Activated T-helper 17 cell treated with anti-CD3 and anti-CD28 coated beads, Interleukin-2, amount 50 U/mL, for 72 hours (primary cell): ENCODE measurements at places on chromosomes 16 and 17. TPM values are rescaled to one million over a fixed set of nuclear protein-coding genes. Genes with fewer than 3 reads are reported as not detected.

DNA sequence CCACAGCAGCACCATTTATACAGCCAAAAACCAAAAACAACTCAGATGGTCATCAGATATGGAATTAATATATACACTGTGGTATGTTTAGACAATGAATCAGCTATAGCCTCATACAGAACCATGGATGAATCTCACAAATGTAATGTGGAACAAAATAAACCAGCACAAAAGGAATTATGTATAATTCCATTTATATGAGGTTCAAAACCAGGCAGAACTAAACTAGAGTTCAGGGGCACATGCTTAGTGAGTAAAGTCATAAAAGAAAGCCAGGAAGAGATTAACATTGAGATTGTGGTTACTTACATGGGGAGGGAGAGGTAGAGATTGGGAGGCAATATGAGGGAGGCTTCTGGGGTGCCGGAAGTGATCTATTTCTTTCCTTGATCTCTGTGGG lies 231.1 kb downstream of the COPRS start:
- no peak for ATAC-seq

DNA sequence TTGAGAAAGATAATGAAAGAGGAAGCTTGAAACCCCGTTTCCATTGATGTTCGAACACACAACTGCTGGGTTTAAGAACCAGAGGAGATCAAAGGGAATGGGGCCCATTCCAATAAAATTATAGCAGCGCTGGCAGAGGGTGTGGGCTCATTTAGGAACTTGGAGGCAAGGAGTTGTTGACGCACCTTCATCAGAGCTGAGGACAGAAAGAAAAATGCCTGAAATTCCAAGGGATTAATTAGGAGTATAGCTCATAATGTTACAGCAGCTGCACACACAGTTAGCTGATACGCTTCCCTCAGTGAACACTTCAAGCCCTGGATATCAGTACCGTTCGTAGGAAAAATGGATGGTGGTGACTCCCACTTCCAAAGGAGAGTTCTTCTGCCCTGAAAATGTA lies 127.2 kb downstream of the AXIN2 start:
- no peak for ATAC-seq

GRCh38 chr16:30660424-30661261 lies 2.4 kb downstream of the FBRS start:
- peak; percentile 33 for ATAC-seq

DNA sequence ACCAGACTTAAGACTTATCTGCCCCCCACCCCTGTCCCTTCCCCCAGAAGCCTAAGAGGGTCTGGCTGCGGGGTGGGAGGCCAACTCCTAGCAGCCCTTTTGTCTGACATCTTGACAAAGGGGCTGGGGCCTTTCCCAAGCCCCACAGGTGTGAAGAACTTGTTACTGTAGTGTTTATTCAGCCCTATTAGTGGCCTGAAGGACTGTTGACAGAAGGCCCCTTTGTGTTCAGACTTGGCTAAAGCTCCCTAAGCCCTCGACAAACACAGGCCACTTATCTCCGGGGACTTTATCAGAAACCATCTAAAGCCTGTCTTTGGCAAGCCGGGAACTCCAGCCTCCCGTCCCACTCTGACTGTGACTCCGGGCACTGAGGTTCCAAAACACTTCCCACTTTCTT lies 129.8 kb downstream of the NTN1 start:
- no peak for ATAC-seq

DNA sequence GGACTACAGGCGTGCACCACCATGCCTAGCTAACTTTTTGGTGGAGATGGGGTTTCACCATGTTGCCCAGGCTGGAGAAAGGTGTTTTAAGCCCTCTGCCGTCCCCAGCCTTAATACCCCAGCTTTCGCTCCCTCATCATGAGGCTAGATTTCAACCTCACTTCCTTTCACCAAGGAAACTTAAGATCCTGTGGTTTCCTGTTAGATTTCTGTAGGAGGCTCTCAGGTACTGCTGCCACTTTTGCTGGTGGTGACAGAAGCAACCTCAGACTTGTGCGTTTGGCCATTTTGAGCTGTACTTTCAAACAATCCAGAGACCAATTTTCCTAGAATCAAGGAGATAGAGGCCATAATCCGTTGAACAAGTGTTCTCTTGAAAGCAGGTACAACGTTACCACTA lies 36.2 kb downstream of the MPHOSPH6 start:
- ATAC-seq, result peak; percentile 92

GRCh38 chr17:59814685-59815084 lies 78.1 kb downstream of the TUBD1 start:
- ATAC-seq, result no peak

GRCh38 chr16:67199011-67199807 lies at the start of gene ELMO3:
Gene ELMO3, plus strand, starts transcription at chr16:67199131. Its CDS starts 196 bp downstream, at chr16:67199327.
- ATAC-seq, result no peak

GRCh38 chr17:77455111-77455890 lies 314.5 kb downstream of the SEC14L1 start:
- ATAC-seq, result no peak

- ATAC-seq, result no peak
Measured at GRCh38 chr17:51585514-51586104, 325.3 kb downstream of the UTP18 start.

DNA sequence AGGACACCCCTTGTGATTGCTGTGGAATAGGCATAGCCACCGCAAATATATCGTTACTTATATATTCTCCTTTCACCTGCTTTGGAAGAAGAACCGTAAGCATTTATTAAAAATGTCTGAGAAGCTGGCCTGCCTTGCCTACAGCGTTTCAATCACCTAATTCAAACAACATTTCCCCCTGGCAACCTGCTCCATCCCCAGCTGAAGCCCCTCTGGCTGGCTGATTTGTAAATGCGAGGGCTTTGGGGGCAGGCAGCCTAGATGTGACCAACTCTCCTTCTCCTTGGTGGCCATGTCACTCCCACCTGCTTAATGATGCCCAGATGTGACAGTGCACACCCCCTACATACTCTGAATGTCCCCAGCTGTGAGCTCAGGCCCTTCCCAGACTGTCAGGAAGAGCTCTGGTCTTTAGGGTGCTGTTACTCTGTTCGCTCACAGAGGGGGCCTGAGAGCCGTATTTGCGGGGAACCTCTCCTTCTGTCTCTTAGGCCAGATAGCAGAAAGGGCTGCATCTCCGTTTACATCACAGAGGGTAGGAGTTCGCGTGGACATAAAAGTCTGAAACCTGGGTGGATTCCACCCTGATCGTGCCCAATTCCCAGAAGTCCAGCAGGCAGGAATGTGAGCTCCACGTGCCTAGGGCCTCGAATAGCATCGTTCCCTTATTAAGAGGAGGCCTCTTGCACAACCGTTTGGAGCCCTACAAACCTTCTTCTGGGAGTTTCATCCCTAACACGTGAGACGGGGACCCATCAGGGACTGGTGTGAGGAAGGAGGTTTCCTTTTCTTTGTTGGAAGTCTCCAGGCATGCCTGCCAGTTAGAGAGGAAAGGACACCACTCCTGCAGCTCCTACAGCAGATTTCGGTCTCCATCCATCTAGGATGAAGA lies 2.4 kb upstream of the SDK2 start:
- ATAC-seq, result no peak

- ATAC-seq, result no peak
Measured at GRCh38 chr17:43891851-43892646, 15.3 kb downstream of the MPP2 start.

DNA sequence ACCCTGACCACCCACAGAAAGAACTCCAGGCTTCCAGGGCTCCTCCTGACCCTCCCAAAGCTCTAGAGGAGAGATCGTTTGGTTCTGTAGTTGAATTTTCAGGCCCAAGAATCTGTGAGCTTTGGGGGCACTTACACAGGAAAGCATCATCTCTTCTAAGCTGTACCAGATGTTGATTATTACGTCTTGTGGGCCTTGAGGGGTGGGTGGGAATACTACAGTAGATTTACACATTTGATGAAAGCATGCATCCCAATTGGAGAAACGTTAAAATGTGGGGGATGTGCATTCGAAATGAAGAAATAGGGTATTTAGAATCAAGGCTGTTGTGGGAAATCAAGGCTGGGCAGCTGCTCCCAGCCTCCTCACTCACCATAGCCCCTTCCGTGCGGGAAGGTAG lies 61.9 kb downstream of the MGAT5B start:
- no peak for ATAC-seq

DNA sequence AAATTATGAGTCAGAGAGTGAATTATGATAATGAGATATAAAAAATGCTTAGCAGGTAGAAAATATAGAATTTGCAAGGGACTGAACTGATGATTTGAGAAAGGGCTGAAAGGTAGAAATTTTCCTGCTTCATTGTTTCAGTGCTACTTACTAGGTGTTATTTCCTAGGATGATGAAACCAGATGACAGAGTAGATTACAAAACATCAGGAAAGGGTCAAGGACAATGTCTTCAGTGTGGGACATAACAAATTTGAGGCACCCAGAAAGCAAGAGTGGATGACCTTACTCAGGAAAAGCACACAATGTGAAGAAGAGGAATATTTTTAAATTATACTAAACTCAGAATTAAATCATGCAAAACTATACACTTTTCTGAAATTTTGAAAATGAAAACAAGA lies 102.1 kb downstream of the SHCBP1 start:
- no peak for ATAC-seq

GRCh38 chr17:68176718-68177117 lies 71.1 kb upstream of the AMZ2 start:
- no peak for ATAC-seq

DNA sequence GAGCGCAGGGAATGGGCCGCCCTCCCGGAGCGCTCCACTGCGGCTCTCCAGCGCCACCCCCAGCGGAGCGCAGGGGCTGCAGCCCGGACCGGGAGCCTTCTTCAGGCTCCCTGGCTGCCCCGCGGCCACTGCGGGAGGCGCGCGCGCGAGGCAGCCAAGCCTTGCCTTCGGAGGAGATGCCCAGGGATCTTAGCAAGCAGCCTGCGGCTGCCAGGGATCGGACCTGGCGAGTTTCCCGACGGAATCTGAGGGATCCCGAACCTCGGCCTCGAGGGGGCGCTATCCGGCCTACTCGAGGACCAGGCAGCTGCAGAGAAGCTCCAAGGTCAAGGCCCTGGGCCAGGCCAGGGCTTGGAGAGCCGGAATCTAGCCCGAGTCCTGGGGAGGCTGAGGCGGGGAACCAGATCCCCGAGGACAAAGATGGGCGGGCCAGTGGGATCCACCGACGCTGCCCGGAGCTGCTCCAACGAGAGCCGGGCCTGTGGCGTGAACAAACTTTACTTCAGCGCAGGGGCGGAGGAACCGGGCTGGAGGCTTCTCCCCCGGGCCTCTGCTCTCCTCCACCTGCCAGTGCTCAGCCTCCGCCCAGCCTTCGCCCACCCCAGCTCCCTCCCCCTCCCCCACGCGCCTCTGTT lies at the start of gene IRX6:
IRX6 (plus strand) TSS at position 567 of the 635 bp plus-strand sequence. CDS start 889 bp downstream, outside the sequence.
- ATAC-seq, result no peak

DNA sequence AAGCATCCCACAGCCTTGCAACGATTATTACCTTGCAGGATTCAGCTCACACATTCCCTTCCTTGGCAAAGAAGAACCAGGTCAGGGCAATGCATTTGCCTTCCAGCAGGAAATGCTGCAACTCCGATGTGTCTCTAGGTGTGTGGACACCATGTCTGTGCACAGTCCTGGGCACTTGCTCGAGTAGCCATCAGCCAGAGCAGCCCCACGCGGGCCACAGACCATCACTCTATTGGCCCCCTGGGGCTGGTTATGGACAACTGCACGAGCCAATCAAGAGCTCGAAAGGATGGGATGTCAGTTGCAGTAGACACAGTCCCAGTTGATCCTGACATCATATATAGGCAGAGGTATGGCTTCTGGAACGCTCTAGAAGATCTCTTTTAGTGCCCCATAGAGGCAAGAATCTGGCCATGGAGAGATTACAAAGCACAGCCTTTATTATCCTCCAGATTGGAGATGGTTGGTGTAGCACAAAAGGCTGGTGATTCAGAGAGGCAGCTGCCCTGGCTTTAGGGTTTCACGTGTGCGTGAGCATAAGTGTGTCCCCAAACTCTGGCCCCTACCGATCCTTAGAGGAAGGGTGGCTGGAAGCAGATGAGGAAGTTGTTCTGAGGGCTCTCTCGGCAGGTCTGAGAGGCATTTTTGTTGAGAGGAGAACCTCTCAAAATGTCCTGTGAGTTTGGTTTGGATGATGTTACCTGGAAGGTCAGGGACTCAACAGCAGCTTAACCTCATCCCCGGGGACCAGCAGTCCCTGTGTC lies 403.8 kb downstream of the SEC14L1 start:
- ATAC-seq, result no peak

KIF2B gene
- total RNA-seq, result not detected

PRSS53 gene
- total RNA-seq, result 4.5 TPM

KRT25 gene
- total RNA-seq, result not detected

EVI2B gene
- 20.7 TPM for total RNA-seq

UTS2R gene
- 0.45 TPM for total RNA-seq

PITPNM3 gene
- 1.4 TPM for total RNA-seq

AANAT gene
- total RNA-seq, result not detected
